Activated CD4-positive, alpha-beta T cell treated with anti-CD3 and anti-CD28 coated beads for 36 hours (primary cell): ENCODE measurements at places on chromosomes 16 and 17. TPM values are rescaled to one million over a fixed set of nuclear protein-coding genes. Genes with fewer than 3 reads are reported as not detected.

The METTL16 gene
- 50.1 TPM for total RNA-seq

The CES5A gene
- total RNA-seq, result not detected

The RSPRY1 gene
- 24.6 TPM for total RNA-seq

- no peak overlapping the region for H3K4me3 ChIP-seq
- H3K4me1 ChIP-seq, result peaks cover 5% of the 10 kb centered on the region
- H3K27ac ChIP-seq, result no peak overlapping the region
- H3K27me3 ChIP-seq, result no peaks in the 10 kb centered on the region
Observed at GRCh38 chr17:15233022-15233805, 31.9 kb downstream of the PMP22 start.

GRCh38 chr17:1315891-1316403 lies 36.5 kb downstream of the TRARG1 start:
- H3K4me1 ChIP-seq, result no peaks in the 10 kb centered on the region
- H3K36me3 ChIP-seq, result no peaks in the 10 kb centered on the region
- H3K4me3 ChIP-seq, result no peak overlapping the region

- no peak overlapping the region for H3K4me3 ChIP-seq
- peak overlapping the region; percentile 83 for H3K27ac ChIP-seq
Observed at GRCh38 chr17:64117981-64118979, 11.7 kb downstream of the ERN1 start.

- DNase-seq, result no peak
- no peaks in the 10 kb centered on the region for H3K36me3 ChIP-seq
- peaks cover under 1% of the 10 kb centered on the region for H3K27me3 ChIP-seq
- H3K27ac ChIP-seq, result no peak overlapping the region
Observed at GRCh38 chr16:2422123-2422867, 7.0 kb upstream of the CCNF start.

DNA sequence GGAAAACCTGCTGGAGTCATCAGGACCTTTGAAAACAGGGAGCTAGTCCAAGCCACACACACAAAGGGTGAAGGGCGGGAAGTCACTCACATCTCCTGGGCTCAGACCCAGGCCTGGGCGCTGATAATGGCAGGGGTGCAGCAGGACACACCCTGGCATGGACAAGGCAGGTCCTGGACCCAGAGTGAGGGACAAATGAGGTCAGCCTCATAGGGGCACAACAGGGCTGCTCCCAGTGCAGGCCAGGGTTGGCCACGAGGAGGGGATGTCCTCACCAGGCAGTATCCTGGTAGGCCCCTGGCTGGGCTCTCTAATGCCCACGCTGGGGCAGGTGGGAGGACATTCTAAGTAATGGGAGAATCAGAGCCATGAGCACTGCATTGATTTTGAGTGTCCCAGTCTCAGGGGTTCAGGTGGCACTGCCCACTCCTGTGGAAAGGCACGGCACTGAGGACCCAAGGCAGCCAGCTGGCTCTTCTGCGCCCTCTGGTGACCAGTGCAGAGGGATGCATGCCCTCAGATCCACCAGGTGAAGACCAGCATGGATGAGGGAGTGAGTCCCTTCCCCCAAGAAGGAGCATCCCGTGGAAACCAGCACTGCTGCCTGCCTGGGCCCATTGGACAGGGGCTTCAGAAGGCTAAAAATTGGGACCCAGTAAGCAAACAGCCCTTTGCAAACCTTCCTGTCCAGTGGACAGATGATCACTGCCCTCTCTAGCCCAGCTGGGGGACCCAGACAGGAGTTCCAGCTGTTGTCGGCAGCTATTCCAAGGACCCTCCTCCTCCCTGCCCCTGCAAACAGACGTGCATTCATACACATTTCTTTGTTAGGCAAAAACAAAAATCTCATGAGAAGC lies 23.4 kb upstream of the SREBF1 start:
- peaks cover 2% of the 10 kb centered on the region for H3K36me3 ChIP-seq
- peak; percentile 83 for DNase-seq
- no peak overlapping the region for H3K27ac ChIP-seq
- no peaks in the 10 kb centered on the region for H3K27me3 ChIP-seq
- peaks cover 27% of the 10 kb centered on the region for H3K4me1 ChIP-seq
- no peak overlapping the region for H3K4me3 ChIP-seq

DNA sequence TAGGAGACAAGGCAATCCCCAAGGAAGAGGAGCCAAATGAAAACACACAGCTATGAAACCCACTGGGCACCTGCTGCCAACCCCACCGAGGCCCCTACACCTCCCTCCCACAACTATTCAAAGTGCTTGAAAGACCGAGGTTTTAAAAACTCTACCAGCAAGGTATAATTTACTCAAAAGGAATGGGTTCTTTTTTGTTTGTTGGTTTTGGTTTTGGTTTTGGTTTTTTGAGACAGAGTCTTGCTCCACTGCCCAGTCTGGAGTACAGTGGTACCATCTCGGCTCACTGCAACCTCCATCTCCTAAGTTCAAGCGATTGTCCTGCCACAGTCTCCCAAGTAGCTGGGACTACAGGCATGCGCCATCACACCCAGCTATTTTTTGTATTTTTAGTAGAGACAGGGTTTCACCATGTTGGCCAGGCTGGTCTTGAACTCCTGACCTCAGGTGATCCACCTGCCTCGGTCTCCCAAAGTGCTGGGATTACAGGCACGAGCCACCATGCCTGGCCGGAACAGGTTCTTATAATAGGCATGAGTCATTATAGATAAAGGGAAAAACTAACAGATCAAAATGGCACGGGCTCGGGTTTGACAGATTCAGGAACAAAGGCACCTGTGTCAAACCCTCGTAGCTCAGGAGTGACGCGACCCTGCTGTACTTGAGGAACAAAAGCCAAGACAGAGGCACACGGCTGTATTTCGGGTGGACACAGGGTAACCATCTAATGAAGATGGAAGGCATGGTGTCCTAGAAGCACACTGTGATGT lies 40.7 kb downstream of the COTL1 start:
- DNase-seq, result no peak
- H3K27ac ChIP-seq, result peak overlapping the region; percentile 73
- H3K4me1 ChIP-seq, result peaks cover 32% of the 10 kb centered on the region
- H3K4me3 ChIP-seq, result no peak overlapping the region
- peaks cover 20% of the 10 kb centered on the region for H3K36me3 ChIP-seq
- no peaks in the 10 kb centered on the region for H3K27me3 ChIP-seq

DNA sequence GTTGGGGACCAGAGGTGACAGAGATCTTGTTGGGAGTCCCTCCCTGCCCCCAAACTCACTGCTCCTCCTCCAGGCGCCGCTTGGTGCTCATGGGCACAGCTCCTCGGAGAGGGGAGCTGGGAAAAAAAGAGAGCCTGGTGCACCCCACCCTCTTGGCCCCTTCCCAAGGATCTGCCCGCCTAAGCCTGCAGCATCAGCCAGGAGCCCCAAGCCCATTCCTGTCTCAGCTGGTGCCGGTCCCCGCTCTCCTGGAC lies 400 bp downstream of the HCFC1R1 start:
- peaks cover 51% of the 10 kb centered on the region for H3K4me1 ChIP-seq
- H3K27me3 ChIP-seq, result peaks cover 4% of the 10 kb centered on the region
- peak overlapping the region; percentile 74 for H3K4me3 ChIP-seq
- peak; percentile 66 for DNase-seq
- peak overlapping the region; percentile 97 for H3K27ac ChIP-seq
- peaks cover 14% of the 10 kb centered on the region for H3K36me3 ChIP-seq

DNA sequence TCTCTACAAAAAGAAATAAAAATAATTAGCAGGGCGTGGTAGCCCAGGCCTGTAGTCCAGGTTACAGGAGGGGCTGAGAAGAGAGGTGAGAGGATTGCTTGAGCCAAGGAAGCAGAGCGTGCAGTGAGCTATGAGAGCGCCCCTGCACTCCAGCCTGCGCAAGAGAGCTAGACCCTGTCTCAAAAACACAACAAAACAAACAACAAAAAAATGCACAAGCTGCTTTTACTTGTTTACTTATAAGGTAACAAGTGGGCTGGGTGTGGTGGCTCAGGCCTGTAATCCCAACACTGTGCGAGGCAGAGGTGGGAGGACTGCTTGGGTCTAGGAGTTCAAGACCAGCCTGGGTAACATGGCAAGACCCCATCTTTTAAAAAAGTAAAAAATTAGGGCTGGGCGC lies 1.7 kb downstream of the CYTH1 start:
- peaks cover 55% of the 10 kb centered on the region for H3K4me1 ChIP-seq
- H3K27ac ChIP-seq, result peak overlapping the region; percentile 96
- peak overlapping the region; percentile 77 for H3K4me3 ChIP-seq
- peaks cover 15% of the 10 kb centered on the region for H3K36me3 ChIP-seq
- no peaks in the 10 kb centered on the region for H3K27me3 ChIP-seq

- H3K36me3 ChIP-seq, result no peaks in the 10 kb centered on the region
- H3K27ac ChIP-seq, result no peak overlapping the region
- no peak for DNase-seq
- H3K27me3 ChIP-seq, result peaks cover 26% of the 10 kb centered on the region
- H3K4me3 ChIP-seq, result no peak overlapping the region
Observed at GRCh38 chr17:72587156-72587555, 466.3 kb downstream of the SOX9 start.

- no peaks in the 10 kb centered on the region for H3K27me3 ChIP-seq
- H3K27ac ChIP-seq, result no peak overlapping the region
Observed at GRCh38 chr17:74554909-74555308, 9.0 kb upstream of the CD300C start.

DNA sequence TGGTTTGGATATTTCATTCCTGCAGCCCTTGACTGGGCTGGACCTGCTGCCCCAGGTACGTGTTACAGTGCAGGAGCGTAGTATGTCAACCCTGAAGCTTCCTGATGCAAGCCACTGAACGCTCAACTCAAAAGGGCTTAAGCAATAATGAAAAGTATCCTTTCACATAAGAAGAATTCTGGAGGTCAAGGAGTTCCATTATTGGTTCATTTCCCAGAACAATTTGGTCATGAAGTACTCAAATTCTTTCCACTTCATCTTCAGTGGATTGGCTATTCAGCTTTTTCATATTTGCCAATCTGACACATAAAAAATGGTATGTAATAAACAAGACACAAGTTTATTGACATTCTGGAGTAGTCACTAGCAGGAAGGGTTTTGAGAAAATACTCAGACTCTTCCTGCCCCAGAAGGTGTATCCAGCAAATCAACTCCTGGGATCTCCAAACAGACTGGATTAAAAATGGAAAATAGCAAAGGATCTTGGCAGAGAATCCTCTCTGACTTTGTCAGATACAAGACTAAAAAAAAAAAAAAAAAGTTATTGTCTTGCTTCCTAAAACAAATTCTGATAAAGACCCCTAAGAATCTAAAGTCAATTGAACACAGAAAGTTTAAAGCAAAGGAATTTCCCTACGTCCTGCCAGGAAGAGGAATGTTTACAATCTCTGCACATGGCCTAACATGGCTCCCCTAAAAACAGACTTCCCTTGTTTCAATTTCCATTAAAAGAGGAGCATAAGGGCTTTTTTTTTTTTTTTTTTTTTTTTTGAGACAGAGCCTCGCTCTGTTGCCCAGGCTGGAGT lies 37.5 kb upstream of the WSB1 start:
- H3K27me3 ChIP-seq, result peaks cover 3% of the 10 kb centered on the region
- DNase-seq, result no peak
- H3K36me3 ChIP-seq, result no peaks in the 10 kb centered on the region
- no peak overlapping the region for H3K27ac ChIP-seq
- H3K4me1 ChIP-seq, result no peaks in the 10 kb centered on the region
- H3K4me3 ChIP-seq, result no peak overlapping the region

DNA sequence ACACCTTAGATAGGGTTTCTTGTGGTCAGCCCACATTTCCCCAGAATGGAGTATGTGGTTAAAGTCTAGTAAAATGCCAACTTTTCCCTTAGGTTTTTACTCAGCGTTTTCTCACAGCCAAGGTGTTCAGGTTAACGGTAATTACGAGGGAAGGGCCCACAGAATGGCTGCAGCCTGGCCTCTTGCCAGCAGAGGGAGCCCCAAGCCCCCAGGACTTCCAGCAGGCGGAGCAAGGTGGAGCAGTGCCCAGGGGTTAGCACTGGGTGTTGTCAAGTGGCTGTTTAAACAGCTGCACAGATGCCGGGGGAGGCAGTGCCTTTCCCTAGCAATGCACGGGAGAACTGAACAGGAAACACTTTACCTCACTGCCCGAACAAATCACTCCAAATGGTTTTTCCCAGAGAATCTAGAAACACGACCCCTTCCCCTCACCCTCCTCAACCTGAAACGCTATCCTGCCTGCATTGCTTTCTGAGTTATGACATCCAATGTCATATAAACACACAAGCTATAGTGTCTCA lies 6.6 kb downstream of the PHB1 start:
- DNase-seq, result peak; percentile 91
- H3K4me1 ChIP-seq, result peaks cover 34% of the 10 kb centered on the region
- no peak overlapping the region for H3K4me3 ChIP-seq
- H3K27me3 ChIP-seq, result no peaks in the 10 kb centered on the region

GRCh38 chr16:65125322-65125721 lies 3.5 kb upstream of the CDH11 start:
- H3K36me3 ChIP-seq, result no peaks in the 10 kb centered on the region
- no peak overlapping the region for H3K27ac ChIP-seq
- H3K4me3 ChIP-seq, result no peak overlapping the region
- peaks cover 16% of the 10 kb centered on the region for H3K27me3 ChIP-seq
- DNase-seq, result no peak

DNA sequence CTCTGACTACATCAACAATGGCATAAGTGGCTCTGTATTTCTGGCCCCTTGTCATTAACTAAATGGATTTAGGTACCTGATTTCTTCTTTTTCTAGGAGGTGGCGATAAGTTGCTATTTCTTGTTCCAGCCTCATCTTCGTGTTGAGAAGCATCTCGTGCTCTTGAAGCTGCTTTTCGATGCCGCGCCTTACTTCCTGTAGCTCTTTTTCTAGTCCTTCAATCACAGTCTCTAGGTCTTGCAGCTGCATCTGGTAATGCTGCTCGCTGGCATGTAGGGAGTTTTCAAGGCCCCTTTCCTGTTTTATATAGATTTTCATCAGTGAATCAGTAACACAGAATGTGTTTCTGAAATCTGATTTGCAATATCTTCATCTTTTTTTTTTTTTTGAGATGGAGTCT lies 5.1 kb downstream of the KRT222 start:
- no peaks in the 10 kb centered on the region for H3K36me3 ChIP-seq
- H3K27ac ChIP-seq, result no peak overlapping the region
- DNase-seq, result peak; percentile 25
- peaks cover 14% of the 10 kb centered on the region for H3K27me3 ChIP-seq
- H3K4me1 ChIP-seq, result peaks cover 8% of the 10 kb centered on the region

GRCh38 chr17:9971991-9972390 lies 66.9 kb upstream of the RCVRN start:
- H3K36me3 ChIP-seq, result no peaks in the 10 kb centered on the region
- DNase-seq, result no peak
- H3K4me1 ChIP-seq, result no peaks in the 10 kb centered on the region
- H3K27me3 ChIP-seq, result no peaks in the 10 kb centered on the region
- H3K27ac ChIP-seq, result no peak overlapping the region

DNA sequence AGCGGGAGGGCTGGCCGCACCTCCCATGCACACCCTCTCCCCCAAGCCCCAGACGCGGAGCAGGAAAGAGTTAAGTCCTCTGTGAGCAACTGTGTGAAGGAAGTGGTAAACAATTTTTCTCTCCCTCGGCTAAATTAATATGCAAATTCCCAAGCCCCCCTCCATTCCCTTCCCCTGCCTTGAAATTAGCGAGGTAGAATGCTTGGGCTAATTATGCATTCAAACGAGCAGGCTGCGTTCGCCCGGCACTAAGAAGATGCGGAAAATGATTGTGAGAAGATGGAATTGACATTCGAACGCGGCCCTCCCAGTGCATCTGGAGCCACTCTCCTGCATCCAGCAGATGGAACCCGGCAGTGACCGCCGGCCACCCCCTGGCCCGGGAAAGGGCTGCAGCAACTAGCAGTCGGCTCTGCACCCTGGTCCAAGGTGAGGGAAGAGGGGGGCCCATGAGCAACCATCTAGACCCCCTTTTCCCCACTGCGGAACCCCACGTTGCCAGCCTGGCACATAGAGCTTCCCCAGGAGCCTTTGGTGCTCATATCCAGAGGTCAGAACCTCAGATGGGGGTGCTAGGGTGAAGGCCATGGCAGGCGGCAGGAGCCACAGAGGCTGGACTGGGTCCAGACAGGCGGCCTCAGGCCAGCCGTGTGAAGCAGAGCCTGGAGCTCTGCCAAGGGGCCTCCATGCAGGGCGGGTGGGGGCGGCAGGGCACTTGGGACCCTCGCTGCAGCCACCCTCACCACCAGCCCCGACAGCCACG lies 49.1 kb upstream of the ACSF3 start:
- no peak for DNase-seq
- H3K36me3 ChIP-seq, result no peaks in the 10 kb centered on the region
- no peak overlapping the region for H3K27ac ChIP-seq
- no peaks in the 10 kb centered on the region for H3K27me3 ChIP-seq
- H3K4me1 ChIP-seq, result no peaks in the 10 kb centered on the region
